ENCODE measurements at places on chromosomes 2 and 18.

DNA sequence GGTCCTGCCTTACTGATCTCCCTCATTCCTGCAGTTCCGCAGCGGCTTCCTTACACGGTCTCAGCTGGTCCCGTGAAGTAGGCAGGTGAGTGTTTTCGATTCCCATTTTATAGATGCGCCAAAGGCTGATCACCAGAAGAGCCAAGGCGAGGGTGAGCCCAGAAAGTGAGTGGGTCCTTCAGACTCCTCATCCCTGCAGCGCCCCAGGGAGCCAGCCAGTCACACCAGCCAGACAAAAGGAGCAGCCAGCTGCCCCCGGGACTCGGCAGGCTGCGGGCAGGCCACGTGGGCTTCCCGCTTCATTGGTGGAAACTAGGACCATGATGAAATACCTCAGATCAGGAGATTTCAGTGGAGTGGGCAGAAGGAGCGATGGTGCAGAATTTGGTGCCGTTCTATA lies 85.9 kb downstream of the SMAD7 start:
- no peak for DNase-seq

- no peak for DNase-seq
Observed at GRCh38 chr2:102636283-102636907, 17.0 kb downstream of the SLC9A2 start.

DNA sequence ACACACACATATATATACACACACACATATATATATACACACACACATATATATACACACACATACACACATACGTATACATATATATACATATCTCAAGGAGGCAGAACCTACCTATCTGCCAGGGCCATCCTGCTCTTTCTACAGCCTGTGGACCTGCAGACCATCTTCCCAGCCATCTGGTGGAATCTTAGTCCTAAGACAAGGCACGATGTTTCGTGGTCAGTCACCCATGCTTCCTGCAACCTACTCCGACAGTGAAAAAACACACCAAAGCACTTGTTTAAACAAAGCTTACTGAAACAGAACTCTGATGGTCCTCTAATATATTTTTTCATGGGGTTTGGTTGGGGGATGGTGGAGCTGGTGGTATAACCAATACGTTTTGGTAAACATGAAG lies 164.2 kb upstream of the ZNF521 start:
- DNase-seq = no peak

DNA sequence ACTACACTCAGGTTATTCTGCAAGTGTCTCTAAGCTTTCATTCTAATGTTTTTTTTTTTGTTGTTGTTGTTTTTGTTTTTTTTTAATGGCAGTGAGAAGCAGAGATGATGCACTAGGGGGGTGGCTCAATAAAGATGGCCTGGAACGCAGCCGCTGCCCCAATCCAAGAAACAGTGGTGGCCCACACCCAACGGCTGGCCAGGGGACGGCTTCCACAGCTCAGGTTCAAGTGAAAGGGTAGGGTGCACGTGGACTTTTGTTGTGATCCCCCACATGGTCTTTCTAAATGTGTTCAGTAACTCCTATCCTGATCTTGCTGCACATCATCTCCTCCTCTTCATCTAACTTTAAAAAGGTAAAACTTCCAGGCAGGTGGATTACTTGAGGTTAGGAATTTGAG lies 190.1 kb downstream of the NDUFA10 start:
- DNase-seq = no peak

- DNase-seq = peak; percentile 79
Observed at GRCh38 chr2:23381084-23381483, 3.9 kb upstream of the KLHL29 start.

DNA sequence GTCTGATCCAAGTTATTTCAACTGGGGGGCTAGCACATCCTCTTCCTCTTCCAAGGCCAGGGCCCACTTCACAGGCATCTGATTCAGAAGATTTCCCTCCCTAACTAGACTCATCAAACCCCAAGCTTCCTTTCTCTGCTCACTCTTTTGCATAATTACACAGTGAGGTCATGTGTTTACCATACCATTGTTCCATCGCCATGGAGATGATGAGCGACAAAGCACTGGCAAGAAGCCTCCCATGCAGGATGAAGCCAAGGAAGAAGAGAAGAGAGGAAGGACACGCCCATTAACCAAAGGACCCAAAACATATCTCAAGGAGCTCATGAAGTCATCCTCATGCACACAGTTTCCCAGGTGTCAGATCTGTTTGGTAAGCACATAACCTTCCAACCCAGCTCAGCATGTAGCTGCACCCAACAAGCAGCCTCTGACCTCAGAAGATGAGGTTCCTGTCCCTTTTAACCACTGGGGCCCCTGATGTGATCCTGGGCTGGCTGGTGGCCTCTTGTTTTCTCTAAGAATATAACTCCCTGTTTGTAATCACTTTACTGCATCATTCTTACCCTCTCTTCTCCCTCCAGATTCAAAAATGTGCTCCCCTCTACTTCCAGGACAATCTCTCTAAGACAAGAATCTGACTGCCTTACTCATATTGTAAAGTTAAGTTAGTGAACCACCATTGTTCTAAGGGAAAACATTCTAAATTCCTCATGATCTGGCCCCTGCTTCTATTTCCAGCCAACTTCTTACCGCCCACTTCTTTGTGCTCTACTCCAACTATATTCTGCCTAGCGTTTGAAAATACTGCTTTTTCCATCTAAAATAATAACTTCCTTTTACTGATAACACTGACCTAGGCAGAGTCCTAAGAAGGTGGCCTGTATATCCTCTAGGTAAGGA lies 190.1 kb downstream of the TTC32 start:
- DNase-seq = no peak

- no peak for DNase-seq
Observed at GRCh38 chr2:105643405-105644173, 101.1 kb upstream of the NCK2 start.

- no peak for DNase-seq
Observed at GRCh38 chr2:217623281-217623912, 379.4 kb downstream of the TNS1 start.

DNA sequence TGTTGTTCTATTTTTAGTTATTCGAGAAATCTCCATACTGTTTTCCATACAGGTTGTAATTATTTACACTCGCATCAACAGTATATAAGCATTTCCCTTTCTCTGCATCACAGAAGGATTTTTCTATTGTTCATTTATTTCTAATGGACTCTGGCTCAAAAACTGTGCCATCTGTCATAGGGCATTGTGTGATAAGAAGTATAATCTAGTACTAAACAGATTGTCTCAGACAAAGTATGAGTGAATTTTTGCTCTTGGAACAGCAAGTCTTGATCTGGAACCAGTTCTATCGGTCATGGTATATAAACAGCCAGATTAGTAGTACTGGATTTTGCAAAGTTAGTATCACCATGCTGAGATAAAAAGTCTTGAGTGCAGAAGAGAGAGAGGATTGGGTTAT lies 145.8 kb downstream of the KIAA1328 start:
- no peak for DNase-seq

DNA sequence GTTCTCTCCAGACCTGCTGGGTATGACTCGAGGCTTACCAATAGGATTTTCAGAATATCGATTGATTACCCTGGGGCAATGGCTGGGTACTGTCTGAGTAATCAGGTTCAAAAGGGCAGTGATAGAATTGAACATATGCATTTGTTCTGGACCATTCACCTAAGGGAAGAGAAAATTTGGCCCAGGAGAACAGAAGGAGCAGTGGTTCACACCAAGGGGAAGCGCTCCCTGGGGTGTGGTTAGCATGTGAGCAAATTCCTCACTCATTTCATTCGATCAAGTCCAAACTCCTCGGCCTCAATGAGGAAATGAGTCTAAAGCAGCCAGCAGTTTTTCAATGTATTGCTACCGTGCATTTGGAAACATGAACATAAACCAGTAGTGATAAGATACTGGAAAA lies 55.6 kb downstream of the CYP26B1 start:
- DNase-seq = no peak

DNA sequence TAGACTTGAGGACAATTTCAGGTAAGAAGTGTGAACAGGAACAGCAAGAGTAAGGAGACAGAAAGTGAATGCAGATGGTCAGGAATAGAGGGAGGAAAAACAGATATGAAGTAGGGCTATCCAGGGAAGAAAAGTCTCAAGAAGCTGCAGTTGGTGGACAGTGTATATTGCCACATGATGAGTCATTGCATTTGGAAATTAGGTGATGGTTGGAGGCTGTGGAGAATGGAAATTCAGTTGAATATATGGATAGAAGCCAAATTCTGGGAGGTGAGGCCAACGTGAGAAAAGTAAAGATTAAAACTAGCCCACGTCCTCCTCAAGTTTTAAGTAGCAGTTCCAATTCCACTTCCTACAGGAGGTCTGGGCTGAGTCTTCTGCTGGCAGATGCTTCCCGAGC lies 158.4 kb downstream of the UBE2E3 start:
- DNase-seq = no peak

GRCh38 chr2:101893681-101894381 lies 97.9 kb upstream of the IL1R2 start:
- no peak for DNase-seq

- DNase-seq = no peak
Observed at GRCh38 chr2:235527806-235528469, 34.1 kb downstream of the AGAP1 start.

DNA sequence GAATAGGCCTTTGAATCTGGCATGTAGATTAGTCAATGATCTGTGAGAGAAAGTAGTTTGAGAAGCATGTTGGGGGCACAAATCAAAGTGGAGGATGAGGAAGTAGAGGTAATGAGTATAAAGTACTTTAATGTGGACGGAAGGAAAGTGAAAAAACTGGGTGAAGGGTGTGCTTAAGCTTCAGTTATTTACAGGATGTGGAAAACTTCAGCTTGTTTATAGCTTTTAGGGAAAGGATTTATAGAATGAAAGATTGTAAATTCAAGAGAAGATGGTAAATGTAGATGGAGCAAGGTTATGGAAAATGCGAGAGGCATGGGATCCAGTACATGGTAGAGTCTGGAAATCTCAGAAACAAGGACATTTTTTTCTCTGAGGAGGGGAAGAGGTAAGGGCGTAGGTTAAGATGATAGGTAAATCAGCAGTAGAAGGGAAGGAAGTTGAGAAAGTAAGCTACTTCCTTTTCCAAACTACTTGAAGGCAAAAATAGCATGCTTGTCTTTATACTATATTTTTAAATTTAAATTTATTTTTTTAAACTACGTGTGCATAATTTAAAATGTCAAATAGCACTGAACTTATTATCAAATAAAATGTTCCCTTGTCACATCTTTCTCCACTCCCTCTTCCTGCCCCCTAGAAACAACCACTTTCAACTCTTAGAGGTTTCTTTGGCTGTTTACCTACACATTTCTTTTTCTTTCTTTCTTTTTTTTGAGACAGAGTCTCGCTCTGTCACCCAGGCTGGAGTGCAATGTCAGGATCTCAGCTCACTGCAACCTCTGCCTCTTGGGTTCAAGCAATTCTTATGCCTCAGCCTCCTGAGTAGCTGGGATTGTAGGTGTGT lies 8.5 kb downstream of the FAM117B start:
- DNase-seq = no peak

- DNase-seq = no peak
Observed at GRCh38 chr2:235723811-235724465, 230.1 kb downstream of the AGAP1 start.

DNA sequence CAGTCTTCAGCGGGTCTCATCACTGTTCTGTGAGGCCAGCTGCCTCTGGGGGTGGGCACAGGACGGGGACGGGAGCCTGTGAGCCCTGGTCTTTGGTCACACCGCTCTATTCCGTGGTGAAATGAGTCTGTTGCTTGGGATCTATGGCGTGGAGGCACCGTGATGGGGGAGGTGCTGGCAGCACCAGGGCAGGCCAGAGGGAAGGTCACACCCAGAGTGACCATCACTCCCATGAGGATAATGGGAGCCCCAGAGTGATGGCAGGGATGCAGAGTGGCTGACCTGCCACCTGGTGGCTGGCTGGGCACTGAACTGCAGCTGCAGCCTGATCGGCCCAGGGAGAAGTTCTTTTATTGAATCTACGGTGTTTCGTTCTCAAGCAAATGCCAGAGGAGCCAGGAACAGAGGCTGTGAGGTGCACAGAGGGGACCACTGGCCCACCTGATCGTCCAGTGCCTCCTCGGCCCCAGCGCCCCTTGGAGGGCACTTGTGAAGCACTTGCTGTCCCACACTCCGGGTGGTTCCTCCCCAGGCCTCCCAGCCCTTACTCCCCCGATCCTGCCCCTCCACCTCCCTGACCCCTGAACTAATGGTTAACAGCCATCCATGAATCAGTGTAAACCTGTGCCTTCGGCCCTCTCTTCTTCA lies 17.9 kb downstream of the KCNIP3 start:
- DNase-seq = no peak

GRCh38 chr2:8086796-8087479 lies 594.9 kb upstream of the ID2 start:
- DNase-seq = no peak

DNA sequence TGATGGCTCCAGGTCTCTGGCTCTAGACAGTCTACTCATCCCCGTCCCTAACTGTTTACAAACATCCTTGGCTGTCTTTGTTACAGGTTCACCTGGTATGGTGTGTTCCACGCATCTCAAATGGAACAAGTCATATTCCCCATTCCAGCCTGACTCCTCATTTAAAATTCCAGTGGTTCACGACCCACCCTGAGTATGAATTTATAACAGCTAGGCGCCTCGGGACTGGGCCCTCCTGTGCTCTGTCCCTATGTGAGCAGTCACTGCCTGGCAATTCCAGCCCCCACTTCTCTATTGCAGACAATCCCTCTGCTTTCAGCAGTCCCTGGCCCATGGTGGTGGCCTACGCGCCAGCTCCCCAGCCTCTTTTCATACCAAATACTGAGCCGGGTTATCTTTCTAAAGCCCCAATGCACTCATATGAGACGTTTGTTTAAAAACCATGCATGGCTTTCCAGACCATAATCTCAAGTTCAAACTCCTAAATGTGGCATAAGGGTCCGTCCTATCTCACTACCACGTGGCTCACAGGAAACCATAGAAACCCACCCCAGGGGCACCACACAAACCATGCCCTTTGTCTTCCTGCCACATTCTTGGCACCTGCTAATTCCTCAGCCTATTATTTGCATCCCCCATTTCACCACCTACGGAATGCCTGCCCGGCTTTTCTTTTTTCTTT lies 1.6 kb downstream of the SERPINB8 start:
- DNase-seq = no peak

DNA sequence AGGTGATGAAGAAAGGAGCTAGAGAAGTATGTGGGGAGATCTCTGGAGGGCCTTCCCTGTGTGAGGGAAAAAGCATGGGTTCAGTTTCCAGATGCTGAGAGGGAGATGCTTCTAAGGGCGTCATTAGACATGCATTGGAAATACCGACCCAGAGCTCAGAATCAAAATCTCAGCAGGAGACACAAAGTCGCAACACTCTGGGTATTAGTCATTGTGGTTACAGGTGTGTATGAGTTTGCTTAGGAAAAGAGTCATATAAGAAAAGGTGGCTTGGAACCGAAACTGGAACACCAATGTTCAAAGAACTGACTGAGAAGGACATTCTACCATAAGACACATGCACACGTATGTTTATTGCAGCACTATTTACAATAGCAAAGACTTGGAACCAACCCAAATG lies 477.1 kb downstream of the FBXO15 start:
- DNase-seq = no peak

- DNase-seq = no peak
Observed at GRCh38 chr2:133660510-133660909, 92.2 kb upstream of the NCKAP5 start.

All from NCI-H1694 (cell line).